ENCODE measurements at places on chromosomes 2 and 18.

DNA sequence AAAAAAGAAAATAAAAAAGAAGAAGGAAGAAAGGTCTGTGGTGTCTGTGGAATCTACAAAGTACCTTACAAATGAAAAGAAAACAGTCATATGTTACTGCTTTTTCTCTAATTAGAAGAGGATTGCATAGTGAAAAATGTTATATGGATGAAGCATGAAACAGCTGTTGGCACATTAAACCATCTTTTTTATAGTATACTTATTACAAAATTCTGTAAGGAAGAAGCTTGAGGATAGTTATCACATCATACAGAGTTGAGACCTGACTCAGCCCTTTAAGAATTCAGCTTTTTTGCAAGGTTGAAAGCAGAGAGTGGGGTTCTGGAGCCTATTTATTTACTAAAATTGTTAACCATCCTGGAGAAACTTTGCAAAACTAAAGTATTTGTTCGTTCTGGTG is 222.7 kb downstream of the PHLPP1 start:
- no peak for DNase-seq

- no peak for DNase-seq
Observed at GRCh38 chr2:136217996-136218395, 100.0 kb upstream of the CXCR4 start.

GRCh38 chr2:68673631-68674030 is 30.3 kb downstream of the PROKR1 start:
- DNase-seq, result no peak

- no peak for DNase-seq
Observed at GRCh38 chr18:36887114-36887513, 58.2 kb downstream of the KIAA1328 start.

DNA sequence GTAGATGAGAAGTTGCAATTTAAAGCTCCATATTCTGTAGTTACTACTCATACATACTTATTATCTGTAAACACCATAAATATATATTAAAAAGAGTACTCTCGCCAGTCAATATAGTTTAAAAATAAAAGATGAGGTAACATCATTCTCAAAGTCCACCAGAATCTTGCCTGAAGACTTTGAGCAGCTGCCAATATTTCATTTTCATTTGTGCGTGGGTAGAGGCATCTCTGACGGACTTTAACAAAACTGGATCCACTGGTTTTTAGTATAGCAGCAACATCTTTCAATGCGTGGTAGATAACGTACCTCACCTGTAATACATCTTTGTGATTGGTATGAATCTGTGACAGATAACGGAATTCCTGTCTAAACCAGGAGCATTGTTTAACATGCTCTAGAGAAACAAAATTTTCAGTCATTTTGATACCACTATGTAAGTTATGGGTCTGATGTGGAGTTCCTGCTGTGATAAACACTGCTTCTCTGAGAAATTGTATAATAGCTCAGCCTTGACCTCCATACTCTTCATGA is 45.0 kb downstream of the WDR75 start:
- no peak for DNase-seq

GRCh38 chr18:78136986-78137385 is 842.6 kb upstream of the SALL3 start:
- DNase-seq, result no peak

DNA sequence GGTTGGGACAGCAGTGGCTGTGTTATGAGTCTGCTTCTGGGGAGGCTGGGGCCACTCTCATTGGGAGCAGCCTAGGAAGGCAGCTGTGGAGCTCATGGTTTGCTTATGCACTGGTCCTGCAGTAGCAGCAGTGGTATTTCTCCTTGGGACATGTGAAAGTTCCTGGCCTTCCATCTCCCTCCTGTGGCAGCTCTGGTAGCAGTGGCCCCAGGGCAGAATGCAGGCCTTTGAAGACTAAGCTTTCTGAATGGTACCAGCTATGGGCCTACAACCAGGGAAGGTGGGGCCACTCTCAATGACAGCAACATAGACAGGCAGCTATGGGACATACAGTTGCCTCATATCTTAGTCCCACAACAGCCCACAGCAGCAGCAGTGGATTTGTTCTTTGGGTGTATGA is 117.3 kb upstream of the VWC2L start:
- DNase-seq, result no peak
